SK-N-SH (cell line): ENCODE measurements at places on chromosomes 13 and 19.

DNA sequence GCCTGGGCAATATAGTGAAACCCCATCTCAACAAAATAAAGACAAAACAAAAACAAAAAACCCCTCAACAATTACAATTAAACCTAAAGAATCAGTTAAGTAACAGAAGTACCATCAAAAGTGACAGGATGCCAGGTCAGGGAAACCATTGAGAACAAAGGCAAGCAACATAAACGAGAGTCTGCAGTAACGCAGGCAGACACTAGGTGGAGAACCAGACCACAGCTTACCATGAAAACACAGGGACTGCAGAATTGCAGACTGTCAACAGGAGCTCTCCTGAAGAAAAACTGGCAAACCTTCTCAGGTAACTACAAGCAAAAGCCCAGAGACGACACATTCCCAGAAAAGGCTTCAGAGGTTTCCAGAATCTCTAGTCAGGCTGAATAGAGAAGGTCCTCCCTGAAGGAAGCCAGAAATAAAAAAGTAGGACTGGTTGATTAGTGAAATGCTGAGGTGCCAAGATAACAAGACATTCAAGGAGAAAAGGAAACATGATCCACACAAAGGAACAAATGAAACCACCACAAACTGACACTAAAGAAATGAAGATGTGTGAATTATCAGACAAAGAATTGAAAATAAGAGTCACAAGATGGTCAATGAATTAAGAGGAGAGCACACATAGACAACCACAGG is 2.2 kb upstream of the ZNF665 start:
- DNase-seq = peak; percentile 66

DNA sequence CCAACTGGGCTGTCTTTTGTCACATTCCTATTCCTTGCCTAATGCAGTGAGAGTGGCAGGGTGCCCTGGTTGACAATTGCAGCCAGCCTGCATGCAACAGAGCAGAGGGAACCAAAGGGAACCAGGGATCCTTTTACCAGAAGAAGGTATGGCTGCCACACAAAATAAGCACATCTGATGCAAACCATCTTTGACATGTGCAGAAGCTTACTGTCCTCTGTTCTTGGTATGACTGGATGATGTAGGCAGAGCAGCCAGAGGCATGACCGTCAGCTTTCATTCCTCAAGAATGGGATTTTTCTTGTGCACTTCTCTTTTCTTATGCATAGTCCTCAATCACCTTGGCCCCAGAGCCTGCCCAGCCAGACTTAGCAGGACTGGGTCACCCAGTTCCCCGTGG is 116.1 kb downstream of the UQCRFS1 start:
- no peak for DNase-seq

DNA sequence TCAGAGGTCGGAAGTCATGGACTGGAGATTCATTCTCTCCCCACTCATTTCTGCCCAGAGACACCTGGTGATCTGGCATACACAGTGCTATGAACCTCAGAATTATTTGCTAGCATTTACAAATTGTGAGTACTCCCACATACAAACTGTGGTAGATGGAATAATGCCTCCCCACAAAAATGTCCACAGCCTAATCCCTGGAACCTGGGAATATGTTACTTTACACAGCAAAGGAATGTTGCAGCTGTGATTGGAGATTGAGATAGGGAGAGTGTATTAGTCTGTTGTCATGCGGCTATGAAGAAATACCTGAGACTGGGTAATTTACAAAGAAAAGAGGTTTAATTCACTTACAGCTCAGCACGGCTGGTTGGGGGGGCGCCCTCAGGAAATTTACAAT is 3.1 kb upstream of the UQCRFS1 start:
- DNase-seq = no peak

GRCh38 chr13:87669379-87669978 is 1.7 kb upstream of the SLITRK5 start:
- DNase-seq = peak; percentile 27

DNA sequence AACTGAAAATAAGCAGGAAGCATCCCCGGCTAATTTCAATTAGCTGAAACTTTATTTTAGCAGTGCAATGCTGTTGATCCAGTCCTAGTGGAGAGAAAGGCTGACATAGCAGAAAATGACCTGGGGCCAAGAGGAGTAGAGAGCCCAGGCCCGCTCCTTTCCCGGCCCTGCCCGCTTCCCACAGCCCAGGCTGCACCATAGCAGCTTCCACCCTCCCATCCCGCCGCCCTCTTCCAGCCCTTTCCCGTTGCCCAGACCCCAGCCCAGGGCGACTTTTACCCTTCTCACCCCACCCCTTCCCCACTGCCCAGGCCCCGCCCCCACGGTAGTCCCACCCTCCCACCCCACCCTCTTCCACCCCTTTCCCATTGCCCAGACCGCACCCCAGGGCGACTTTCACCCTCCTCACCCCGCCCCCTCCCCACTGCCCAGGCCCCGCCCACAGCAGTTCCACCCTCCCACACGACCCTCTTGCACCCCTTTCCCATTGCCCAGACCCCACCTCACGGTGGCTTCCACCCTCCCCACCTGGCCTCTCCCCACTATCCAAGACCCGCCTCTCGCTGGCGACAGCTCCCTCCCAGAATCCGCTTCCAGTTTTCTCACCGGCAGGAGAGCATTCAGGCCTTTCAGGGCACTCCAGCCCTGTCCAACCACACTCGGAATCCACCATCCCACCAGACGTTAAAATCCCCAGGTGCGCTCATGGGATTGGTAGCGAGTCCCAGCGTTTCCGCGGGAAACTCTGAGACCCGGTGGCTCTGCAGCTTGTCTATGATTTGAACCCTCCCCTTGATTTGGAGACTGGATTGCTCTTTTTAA is 8.3 kb downstream of the ZNF160 start:
- peak; percentile 58 for DNase-seq

GRCh38 chr13:27194895-27195764 is 23.5 kb upstream of the USP12 start:
- no peak for DNase-seq

GRCh38 chr19:33723512-33723911 is 73.2 kb upstream of the KCTD15 start:
- no peak for DNase-seq

GRCh38 chr13:42977219-42977659 is 14.8 kb downstream of the EPSTI1 start:
- no peak for DNase-seq

DNA sequence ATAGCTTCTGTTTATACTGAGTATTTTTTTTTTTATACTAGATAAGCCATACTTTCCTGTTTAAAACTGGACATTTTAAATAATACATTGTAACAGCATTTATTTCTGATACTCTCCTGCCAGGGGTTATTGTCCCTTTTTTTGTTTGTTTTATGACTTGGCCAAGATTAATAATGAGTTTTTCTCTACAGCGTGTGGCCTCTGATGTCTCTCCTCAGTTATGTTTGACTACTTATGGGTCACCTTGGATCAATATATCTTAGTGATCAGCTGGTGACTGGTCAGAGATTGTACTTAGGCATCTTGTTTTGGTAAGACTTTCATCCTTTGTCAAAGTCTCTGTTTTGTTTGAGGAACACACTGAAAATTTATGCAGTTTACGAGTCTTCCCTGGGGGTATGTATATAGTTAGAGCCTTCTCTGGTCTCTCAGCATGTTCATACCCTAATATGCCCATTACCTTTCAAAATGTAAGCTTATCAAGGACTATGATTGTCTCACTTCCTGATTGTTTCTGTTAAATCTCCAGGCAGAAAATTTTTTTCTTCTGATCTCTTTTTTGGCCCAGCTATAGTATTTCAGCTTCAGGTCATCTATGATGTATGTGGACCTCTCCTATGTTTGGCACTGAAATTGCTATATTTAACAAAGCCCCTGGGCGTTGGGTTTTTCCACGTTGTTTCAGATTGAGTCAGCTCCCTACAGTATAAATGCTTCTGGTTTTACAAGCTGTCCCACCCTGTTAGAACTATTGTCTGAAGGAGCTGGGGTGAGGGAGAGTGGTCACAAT is 87.9 kb downstream of the URI1 start:
- DNase-seq = no peak
